ENCODE measurements at places on chromosomes 1 and 21.
A peak's percentile ranks its signal among the peaks of the same experiment; 100 is the strongest.

DNA sequence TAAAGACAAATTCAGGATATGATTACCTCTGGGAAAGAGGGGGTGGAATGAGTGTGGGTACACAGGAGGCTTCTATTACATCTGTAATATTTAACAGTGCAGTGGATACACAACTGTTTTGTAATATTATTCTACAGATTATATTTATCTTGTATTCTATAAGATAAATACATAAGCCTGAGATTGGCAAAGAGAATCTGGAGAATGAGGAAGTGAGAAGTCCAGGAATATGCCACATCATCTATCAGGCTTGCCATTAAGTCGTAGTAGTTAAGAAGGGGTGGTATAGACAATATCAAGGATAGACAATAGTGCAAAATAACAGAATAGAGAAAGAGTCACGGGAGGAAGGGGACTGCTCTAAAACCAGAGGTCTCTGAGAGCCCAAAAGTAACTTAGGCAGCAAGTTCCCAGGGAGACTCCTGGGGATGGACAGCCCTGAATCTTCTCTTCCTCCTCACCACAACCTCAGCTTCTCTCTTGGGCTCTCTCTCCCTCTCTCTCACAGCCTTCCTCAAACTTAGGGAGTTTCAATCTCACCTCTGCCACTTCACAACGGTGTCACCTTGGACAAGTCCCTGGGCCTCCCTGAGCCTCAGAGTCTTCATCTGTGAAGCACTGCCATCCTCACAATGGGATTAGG is 14.0 kb upstream of the PTAFR start:
- DNase-seq: no peak

DNA sequence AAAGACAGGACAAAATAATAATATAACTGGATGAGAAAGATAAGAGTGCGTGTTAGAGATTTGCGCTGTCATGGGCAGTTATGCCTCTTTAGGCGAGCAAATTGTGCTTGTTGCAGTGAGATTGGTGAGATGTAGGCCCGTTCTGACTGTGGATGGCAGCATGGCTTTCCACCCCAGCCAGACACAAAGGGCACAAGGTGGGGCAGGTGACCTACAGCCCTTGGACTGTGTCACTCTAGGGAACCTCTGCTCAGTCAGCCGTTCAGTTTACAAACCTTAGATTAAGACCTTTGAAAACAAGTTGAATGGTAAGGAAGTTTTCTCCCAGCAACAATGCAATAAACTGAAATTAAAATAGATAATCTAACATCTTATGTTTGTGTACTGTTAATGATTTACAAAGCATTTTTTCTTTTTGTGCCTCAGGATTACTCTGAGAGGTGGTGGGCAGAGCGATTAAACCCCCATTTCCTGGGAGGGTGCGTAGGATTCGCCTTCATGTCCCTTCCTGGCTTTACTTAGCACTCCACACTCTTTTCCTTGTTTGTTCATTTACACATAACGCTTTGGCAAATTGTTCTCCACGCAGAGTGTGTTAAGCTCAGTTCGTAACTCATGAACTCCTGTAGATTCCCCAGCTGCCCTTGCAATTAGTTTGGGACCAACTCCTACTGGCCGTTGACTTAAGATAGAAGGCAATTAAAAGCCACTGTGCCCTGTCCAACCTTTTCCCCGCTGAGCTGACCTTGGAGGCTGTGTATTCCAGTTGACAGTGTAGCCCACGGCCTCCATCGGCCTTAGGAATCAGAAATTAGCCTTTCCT is 58.1 kb upstream of the IGSF5 start:
- DNase-seq: no peak

DNA sequence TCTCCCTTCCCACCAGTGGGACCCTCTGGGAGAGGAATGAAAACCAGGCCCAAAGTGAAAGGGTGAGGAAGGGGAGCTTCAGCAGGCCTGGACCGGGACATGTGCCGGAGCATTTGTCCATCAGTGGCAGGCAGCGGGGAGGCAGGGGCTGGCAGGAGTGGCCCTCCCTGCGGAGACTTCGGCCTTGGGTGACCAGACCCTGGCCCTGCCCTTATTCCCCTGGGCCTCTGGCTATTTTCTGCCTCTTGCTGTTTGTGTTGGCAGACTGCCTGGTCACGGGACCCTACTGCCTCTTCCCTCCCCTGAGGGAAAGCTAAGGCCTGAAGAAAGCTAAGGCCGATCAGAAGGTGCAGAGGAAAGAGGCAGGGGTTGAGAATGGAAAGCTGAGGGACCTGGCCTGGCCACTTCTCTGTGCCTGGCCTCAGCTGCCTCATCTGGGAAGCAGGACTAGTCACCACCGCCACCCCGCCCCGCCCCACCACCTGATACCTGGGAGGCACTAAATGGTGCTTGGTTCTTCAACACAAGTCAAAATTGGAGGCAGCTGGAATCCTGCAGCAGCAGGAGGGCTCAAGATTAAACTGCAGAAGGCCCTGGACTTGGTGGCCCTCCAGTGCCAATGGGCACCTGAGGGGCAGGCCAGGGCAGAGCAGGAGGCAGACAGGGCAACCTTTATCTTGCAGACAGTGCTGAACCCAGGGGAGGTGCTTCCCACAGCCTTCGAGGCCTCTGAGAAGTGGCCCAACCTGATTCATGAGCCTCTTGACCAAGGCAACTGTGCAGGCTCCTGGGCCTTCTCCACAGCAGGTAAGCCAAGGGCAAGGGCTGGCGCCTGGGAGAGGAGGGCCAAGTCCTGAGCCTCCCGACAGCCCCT is 7.9 kb downstream of the TINAGL1 start:
- peak; percentile 4 for DNase-seq

GRCh38 chr1:164693564-164694359 is 134.8 kb downstream of the PBX1 start:
- no peak for DNase-seq

DNA sequence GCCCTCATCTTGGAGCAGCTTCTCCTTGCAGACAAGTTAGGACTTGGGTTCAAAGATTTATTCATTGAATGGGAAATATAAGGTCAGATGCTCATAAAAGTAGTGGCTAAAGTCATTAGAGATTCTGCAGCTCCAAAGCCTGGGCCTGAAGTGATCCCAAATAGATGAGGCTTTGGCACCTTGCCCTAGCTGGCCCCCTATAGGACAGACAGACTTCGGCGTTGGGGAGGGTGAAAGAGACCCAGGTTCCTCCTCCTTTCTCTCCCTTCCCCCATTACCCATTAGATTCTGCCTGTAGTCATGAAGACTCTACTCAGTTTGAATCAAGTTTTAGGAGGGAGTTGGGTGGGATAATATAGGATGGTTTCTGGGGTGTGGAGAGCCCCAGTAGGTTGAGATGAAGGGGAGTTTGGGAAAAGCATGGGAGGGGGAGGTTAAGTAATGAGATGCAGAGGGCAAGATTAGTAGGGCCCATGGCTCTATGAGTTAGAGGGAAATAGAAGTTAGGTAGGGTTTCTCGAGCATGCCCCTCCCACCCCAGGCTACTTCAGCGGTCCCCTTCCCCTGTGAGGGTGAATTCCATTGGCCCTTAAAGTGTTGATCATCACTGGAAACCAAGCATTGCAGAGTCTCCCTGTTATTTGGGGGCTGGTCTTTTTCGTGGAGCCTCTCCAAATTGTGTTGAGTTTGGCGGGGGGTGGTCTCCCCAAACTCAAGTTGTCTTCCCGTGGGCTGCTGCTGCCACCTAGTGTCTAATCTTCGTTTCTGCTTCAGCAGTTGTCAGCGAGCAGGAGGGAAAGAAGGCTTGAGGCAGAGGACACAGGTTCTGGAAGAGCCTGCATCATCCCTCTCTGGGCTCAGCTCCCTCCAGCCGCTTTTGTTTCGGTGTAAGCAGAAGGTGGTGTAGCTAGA is 2.1 kb upstream of the AHDC1 start:
- peak; percentile 45 for DNase-seq

DNA sequence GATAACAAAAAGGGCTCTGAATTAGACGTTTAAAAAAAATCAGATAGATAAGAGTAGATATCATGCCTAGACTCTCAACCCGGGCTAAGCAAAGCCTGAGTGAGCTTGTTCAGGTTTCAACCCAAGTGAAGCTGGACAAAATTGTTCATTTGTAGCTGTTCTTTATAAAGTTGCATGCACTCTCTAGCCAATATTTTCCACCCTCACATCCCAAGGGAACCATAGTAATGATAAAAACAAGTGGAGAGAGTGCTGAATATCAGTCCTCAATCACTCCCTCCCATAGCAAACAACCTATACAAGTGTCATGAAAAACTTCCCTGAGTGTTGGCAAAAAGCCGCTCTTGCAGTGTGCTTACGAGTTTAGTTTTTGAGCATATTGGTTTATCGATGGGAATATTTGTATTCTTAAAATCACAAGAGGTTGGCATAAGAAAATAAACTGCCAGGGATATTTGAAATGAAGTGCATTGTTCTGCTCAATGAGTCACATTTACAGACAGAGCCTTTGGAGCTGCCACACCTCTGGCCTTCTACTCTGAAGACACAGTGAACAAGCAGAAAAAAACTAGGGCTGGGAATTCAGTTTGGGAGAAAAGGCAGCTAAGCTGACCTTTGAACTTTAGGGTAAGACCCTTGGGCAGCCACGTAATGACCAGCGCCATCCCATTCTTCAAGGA is 2.2 kb upstream of the CLCA2 start:
- DNase-seq: no peak

GRCh38 chr1:56258371-56258770 is 321.0 kb downstream of the PLPP3 start:
- no peak for DNase-seq

DNA sequence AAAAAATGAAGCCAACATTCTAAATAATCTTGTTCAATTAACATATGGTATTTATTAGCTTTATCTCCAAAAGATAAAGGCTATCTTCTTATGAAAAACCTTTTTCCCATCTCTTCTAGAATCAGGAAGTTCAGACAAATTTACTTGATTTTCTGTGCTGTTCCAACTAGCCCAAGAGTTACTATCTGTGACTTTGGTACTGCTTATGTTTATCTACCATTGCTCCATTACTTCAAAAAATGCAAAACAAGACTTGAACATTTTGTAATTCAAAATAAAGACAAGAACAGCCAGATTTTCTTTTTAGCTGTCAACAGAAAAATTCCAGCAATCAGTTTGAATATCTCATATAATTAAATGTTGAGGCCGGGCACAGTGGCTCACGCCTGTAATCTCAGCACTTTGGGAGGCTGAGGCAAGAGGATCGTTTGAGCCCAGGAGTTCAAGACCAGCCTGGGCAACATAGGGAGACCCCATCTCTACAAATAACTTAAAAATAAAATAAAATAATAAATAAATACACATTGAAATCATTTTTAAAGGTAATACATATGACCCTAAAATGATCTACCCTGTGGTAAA is 188.5 kb downstream of the LTN1 start:
- DNase-seq: no peak

GRCh38 chr1:4726620-4727341 is 72.4 kb downstream of the AJAP1 start:
- DNase-seq: no peak

GRCh38 chr1:43370564-43370963 is 2.8 kb upstream of the ELOVL1 start:
- no peak for DNase-seq

GRCh38 chr1:147579532-147579931 is 38.2 kb downstream of the BCL9 start:
- no peak for DNase-seq

DNA sequence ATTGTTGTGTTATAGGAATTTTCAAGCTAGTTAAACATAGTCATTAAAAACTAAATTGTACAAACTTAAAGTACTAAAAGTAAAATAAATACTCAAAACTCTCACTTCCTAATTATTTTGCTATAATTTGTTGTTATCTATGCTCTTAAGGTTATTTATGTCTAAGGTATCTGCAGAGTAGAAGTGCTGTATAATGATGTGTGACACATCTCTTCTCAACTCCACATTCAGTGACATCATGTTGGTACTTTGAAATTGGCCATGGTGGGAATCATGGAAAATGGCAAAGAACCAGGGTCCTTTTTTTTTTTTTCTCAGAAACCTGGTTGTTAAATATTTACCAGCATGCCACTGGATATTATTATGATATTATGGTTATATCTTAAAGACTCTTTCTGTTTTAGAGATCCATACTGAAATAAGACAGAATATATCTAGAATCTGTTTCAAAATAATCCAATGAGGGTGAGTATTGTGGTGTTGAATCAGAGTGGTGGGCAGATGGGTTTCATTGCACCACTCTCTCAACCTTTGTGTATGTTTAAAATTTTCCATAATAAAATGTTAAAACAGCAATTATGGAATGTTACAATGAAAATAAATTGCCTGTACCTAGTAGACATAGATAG is 22.4 kb downstream of the LRRC8B start:
- DNase-seq: no peak

DNA sequence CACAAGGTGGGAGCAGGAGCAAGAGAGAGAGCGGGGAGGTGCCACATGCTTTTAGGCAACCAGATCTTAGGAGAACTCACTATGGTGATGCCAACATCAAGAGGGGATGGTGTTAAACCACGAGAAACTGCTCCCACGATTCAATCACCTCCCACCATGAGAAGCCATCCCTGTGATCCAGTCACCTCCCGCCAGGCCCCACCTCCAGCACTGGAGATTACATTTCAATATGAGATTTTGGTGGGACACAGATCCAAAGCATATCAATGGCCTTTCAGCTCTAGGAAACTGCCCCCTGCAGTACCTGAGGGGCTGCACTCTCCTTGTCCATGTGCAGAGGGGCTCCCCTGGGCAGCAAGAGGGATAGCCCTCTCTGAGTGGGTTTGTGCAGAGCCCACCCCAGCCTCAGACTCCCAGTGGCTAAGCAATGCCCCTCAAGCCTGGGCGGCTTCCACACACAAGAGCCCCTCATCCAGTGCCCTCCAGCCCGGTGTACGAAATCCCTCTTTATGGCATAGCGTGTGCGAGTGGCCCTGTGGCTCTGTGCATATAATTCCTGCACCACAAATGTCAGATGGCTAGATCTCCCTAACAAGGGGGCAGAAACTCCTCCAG is 15.5 kb upstream of the PRDM16 start:
- DNase-seq: no peak

- DNase-seq: no peak
Measured at GRCh38 chr1:48831120-48831978, 54.7 kb upstream of the BEND5 start.

GRCh38 chr1:56376188-56376984 is 203.0 kb downstream of the PLPP3 start:
- DNase-seq: no peak

GRCh38 chr1:87108228-87108627 is 193.8 kb downstream of the HS2ST1 start:
- DNase-seq: no peak
